ENCODE measurements at places on chromosomes 11 and 22.

DNA sequence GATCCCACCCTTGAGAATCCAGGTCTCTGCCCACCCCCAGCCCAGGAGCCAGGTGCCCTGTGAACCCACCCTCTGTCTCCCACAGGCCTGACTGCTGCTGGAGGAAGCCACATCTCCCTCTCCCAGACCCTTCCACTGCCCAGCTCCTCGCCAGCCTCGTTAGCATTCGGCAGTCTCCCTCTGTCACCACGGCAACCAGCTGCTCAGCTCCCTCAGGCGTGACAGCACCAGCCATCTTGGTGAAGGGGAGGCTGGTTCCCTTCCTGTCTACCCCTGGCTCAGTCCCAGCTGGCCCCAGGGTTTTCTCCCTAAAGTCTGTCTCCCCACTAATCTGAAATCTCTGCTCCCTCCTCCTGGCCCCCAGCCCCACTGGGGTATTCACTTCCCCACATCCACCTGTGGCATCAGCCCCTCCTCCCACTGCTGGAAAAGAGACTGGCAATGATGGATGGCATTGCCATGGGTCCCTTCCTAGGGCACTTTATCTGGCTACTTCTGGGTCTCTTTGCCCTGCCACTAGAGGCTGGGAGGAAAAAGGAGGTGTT, 28.1 kb downstream of the NRXN2 start:
- DNase-seq, result no peak

- DNase-seq, result no peak
These were observed 234.2 kb downstream of the BLID start for GRCh38 chr11:121881806-121882205.

- no peak for DNase-seq
These were observed 14.2 kb downstream of the DPP3 start for GRCh38 chr11:66494458-66494857.

GRCh38 chr22:20027966-20028854, 7.3 kb downstream of the TANGO2 start:
- no peak for DNase-seq

DNA sequence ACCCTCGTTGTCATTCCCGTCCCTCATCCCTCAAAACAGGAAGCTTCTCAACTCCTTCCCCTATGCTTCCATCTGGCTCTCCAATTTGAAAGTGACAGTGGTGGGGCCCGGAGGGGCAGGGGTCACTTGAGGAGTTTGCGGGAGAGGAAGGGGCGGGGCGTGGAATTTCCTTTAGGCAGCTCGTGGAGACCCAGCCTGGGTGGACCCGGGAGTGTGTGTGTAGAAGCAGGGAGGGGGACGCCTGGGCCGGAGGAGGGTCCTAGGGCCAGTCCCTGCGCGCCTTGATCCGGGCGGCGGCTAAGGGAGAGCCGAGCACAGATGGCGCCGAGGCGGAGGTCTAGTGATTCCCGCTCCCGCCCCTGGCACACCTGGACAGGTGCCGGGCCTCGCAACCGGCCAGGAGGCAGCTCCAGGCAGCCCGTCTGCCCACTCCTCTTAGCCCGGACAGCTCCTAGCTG, 7.8 kb upstream of the PAX6 start:
- DNase-seq, result no peak

GRCh38 chr11:37916331-37916730, 1318.3 kb upstream of the RAG2 start:
- DNase-seq, result no peak
